ENCODE measurements at places on chromosomes 12 and 14.

- no peak for DNase-seq
These were observed 10.0 kb downstream of the BBOF1 start for GRCh38 chr14:74029136-74029535.

- DNase-seq, result no peak
These were observed 414.2 kb downstream of the RMST start for GRCh38 chr12:97876780-97877179.

- DNase-seq, result no peak
These were observed 85.4 kb downstream of the C12orf50 start for GRCh38 chr12:87943762-87944161.

- no peak for DNase-seq
These were observed 386.3 kb upstream of the GARIN6 start for GRCh38 chr12:99261256-99261655.

DNA sequence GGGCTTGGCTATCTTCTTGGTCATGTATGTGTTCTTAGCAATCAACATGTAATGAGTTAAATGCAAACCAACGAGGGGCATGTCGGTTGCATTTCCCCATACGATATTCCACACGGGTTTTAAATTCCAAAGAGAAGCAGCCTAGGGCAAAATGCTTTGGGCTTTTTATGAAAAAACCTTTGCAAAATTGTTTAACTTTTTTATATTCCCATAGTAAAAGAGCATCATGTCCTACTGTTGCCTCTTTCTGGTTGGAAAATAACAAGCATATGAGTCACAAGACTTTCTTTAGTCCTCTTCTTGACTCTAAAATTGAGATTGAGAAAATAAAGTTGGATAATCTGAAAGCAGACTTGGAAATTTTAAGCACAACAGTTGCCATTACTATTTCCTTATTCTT lies 3.8 kb upstream of the DIO2 start:
- no peak for DNase-seq
